Putamen (tissue), 1 donor: ENCODE measurements at places on chromosomes 16 and 17.

- no peak for DNase-seq
Measured at GRCh38 chr16:3032624-3033023, 4.1 kb downstream of the BICDL2 start.

DNA sequence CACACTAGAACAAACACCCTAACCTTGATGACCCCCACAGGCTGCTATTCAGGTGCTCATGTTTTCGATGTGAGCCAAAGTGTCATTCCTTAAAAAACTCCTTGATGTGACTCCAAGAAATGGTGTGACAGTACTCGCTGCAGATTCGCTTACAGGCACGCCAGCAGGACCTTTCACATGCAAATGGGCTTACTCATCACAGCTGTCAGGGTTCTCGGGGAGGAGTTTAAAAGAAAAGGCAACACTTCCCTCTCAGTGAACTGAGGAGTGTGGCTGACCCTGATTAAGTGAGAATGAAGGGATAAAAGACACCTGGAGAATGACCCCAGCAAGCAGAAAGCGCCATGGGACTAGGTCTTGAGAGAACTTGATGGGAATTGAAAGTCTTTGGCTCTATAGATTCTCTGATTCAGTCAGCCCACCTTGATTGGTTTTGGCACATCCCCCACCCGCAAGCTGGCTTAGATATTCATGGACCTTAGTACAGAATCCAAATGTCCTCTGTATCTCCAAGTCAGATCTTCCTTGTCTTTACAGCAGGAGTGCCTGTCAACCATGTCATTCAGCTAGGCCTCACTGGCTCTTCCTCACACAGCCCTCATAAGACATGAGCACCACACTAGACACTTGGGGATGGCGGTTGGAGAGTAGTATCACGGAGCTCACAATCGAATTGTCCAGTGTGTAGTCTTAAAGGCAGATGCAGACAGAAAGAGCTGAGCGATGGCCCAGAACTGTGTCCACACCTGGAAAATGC is 82.6 kb downstream of the HIC1 start:
- no peak for DNase-seq

GRCh38 chr16:23716484-23716883 is 3.5 kb upstream of the ERN2 start:
- DNase-seq = no peak

DNA sequence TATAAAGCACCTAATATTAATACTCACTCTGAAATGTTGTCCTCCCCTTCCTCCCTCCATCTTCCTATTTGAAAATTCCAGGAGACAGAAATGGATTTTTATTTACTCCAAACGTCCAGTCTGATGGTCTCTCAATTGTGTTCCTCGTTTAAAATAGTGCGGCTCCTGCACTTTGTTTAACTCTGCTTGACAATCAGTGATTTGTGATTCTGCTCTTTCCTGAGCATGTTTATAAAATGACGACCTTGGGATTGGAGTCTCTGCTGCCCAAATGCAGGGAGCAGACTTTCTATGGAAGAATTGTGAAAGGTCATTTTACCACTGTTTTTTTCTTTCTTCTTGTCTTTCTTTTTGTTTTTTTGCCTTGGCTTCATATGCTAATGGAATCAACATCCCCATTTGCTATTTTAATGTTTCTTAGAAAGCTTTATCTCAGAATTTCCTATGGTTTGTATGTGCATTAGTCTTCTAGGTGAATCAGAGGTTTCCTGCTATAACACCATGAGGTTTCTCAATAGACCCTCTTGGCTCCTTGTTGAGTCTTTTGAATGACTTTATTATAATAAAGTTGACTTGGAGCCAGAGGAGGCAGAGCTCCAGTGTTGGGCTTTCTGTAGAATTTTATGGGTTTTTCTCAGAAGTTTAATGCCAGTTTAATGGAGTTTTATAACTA is 376.5 kb downstream of the CDH11 start:
- no peak for DNase-seq

DNA sequence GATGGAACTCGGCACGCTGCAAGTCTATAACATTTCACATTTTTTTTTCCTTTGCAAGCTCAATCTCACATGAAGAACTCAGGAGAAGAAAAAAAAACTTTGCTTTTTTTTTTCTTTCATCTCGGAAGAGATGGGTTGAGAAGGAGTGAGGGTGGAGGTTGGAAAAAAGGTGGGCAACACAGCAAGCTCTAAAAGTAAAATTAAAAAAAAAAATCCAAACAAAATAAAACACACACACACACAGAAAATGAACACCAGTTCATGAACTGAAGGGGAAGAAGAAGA is 2.5 kb downstream of the MAF start:
- no peak for DNase-seq

GRCh38 chr17:7477392-7478275 is 1.8 kb downstream of the ZBTB4 start:
- peak; percentile 25 for DNase-seq

DNA sequence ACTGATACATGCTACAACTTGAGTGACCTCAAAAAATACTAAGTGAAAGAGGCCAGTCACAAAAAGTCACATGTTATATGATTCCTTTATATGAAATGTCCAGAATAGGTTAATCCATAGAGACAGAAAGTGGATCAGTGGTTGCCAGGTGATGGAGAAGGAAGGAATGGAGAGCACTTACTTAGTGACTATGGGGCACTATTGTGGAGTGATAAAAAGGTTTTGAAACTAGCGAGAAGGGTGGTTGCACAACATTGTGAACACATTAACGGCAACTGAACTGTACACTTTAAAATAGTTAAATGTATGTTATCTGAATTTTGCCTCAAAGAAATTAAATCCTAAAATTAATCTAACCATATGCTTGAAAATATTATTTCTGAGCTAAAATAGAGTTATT is 25.9 kb downstream of the AMFR start:
- no peak for DNase-seq

GRCh38 chr16:23734176-23734893 is 20.5 kb upstream of the CHP2 start:
- no peak for DNase-seq

- DNase-seq = no peak
Measured at GRCh38 chr16:88002749-88003148, 51.5 kb downstream of the BANP start.

- DNase-seq = no peak
Measured at GRCh38 chr16:66927918-66928649, 2.7 kb upstream of the RRAD start.

- DNase-seq = no peak
Measured at GRCh38 chr17:787641-788221, 5.6 kb downstream of the MRM3 start.
